ENCODE measurements at places on chromosomes 2 and 18.

DNA sequence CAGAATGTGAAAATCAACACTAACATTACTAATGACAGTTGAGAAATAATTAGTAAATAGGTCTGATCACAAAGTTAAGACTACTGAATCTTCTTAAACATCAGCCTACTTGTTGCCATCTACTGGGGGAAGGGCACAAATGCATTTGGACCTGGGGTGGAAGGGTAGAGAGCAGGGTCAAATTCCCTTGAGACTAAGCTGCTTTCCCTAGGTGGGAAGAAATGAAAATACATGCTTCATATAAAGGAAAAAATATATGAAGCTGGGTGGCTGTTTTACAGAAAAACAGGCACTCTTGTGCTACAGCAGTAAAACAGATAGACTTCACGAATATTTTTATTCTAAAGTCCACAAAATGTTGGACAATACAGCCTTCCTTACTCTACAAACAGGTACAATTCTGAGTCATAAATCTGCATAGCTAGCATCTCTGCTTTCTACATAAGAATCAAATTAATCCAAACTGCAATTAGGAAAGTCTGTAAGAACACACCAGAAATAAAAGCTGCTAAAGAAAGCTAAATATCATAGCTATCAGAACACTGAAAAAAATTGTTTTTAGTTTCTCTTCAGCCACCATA, 10.9 kb downstream of the TRIP12 start:
- no peak for DNase-seq

GRCh38 chr2:105969552-105969951, 224.5 kb downstream of the UXS1 start:
- DNase-seq: no peak

DNA sequence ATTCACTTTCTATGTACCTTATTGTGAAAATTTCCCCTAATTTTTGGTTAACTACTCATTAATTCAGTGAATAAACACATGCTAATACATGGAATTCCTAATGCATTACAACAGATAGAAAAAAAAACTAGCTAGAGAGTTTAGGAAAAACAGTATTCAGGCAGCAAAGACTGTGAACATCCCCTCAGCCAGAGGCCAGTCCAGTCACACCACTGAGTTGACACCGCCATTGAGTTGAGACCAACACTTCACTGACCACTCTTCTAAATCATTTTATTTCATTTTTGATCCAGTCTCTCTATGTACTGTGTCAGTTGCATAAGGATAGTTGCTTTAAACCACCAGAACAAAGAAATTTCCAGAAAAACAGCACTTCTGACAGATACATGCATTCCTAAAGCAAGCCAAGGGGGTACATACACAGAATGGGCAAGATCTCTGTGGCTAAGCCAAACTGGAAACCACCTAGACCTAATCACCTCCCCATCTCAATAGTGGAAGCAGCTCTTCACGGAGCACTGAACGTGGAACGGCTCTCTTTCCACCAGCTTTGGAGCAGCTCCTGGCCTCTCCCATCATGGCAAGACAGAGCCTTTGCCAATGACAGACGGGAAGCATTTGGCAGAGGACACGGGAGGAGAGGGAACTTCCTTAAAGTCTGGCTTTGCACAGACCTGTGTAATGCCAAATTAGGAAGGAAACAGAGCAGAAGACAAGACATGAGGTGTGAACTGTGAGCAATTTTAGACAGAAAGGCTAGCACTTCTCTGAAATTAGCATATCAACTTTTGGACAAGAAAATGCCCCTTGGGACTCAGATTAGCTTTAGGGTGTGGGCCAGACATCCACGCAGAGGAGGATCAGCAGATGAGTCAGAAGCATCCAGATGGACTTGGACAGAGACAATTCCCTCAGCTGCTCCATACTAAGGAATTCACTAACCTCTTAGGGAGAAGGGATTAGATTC, 36.4 kb downstream of the CACNB4 start:
- DNase-seq: no peak

DNA sequence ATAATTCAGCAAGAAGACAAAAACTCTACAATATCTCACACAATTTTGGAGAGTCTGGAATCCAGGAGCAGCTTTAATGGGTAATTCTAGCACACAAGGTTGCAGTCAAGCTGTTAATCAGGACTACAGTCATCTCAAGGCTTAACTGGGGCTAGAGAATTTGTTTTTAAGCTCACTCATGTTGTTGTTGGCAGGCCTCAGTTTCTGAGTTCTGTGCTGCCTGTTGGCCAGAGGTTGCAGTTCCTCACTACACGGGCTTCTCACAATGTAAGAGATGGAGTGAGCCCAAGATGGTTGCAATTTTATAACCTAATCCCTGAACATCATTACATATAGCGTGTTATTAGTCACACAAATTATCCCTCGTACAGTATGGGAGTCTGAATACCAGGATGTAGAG, 50.6 kb upstream of the TMEFF2 start:
- DNase-seq: no peak

GRCh38 chr2:210309548-210310233, 5.3 kb downstream of the MYL1 start:
- DNase-seq: no peak

All from activated T-cell treated with anti-CD3 and anti-CD28 coated beads, Interleukin-2, amount 50 U/mL, for 24 hours (primary cell).